ENCODE measurements at places on chromosomes 11 and 22.
A peak's percentile ranks its signal among the peaks of the same experiment; 100 is the strongest.

- no peak for DNase-seq
These were observed 205.6 kb downstream of the DDX10 start for GRCh38 chr11:108870373-108871020.

DNA sequence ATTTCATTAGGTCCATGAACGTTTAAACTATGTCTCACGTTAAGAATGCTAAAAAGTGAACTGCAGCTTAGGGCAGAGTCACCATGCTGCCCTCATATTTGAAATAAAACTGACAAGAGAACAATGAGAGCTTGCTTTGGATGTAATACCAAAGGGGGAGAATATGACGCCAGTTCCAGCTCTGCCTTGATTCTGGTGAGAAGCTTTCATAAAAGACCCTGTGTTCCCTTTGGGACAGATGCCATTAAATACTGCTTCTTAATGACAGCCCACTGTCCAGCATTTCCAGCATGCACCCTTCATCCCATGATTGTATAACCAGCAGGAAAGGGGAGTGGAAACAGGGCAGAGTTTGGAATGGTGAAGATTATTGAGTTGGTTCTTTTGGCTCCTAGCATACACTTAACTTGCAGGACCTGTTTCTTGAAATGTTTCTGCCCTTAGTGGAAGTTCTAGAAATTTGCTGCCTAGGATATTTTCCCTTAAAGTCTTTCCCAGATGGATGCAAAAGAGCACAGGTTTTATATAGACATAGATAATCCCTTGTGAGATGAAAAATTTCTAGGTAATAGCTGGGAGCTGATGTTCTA, 139.3 kb upstream of the LDLRAD3 start:
- no peak for DNase-seq

GRCh38 chr11:12831471-12832202, 157.4 kb downstream of the TEAD1 start:
- DNase-seq = no peak

DNA sequence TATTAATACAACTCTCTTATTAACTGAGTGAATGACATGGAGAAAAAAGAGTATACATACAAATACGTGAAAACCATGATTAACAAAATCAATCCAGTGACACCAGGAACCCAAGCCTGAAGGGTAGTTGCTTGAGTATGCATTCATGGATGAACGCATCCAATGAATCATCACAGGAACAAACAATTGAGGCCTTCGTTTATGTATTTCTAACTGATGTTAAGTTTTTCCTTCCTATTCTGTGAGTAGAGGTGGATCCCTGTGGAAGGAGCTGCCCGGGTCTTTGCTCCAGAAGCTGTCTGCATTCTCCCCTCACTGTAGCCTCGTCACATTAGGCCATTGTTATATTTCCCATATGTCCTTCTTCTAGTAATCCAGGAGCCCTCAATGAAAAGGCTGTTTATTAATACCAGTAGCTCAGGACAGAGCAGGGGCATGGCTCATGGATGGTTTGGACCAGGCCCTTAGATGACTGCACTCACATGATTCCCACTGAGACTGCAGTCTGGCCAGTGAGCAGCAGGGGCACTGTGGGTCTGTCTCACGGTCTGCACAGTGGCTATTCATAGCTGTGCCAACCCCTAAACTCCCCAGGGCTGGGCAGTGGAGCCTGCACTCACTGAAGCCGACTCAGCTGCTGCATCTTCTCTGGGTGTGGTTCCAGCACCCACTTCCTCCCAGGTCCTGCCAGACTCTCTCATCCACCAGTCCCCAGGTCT, 128.1 kb upstream of the TOP3B start:
- peak; percentile 61 for DNase-seq

- DNase-seq = no peak
These were observed 44.5 kb downstream of the TRIOBP start for GRCh38 chr22:37741312-37741795.

- DNase-seq = no peak
These were observed 67.8 kb downstream of the MIAT start for GRCh38 chr22:26725012-26725676.

- DNase-seq = no peak
These were observed 61.1 kb downstream of the GGTLC2 start for GRCh38 chr22:22705328-22706100.

GRCh38 chr11:11552529-11553087, 69.2 kb downstream of the GALNT18 start:
- no peak for DNase-seq

- DNase-seq = no peak
These were observed 95.1 kb upstream of the GRAMD1B start for GRCh38 chr11:123334925-123335324.

GRCh38 chr11:118071416-118072030, 5.4 kb upstream of the TMPRSS4 start:
- DNase-seq = no peak

GRCh38 chr11:75565221-75565814, 3.3 kb downstream of the SERPINH1 start:
- peak; percentile 59 for DNase-seq

- DNase-seq = no peak
These were observed 53.5 kb upstream of the LMO1 start for GRCh38 chr11:8317159-8317558.

DNA sequence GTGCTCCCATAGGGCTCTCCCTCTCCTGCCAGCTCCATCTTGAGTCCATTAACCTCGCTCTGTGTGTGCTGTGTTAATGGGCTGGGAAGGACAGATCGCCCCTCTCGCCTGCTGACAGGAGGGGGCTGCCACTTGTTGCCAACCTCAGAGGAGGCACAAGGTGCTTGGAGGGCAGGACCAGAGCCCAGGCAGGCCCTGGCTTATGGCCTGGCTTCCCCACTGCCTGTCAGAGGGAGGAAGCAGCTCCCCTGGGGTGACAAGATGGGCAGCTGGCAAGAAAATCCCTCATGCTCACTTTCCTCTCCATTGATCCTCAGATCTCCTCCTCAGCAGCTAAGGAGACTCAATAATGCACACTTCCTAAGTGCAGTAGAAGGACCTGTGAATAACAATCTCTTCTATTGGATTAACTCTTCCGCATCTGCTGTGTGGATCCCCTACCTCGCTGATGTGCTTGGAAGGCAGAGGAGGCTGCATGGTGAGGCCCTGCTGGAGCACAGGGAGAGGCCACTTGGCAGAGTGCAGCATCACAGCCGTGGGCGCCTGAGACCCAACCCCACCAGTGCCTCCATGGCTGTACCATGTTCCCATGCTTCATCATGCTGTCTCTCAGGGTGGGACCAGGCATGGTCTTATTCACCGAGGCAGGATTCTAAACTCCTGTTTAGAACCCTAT, 70.3 kb downstream of the TRIM29 start:
- no peak for DNase-seq

DNA sequence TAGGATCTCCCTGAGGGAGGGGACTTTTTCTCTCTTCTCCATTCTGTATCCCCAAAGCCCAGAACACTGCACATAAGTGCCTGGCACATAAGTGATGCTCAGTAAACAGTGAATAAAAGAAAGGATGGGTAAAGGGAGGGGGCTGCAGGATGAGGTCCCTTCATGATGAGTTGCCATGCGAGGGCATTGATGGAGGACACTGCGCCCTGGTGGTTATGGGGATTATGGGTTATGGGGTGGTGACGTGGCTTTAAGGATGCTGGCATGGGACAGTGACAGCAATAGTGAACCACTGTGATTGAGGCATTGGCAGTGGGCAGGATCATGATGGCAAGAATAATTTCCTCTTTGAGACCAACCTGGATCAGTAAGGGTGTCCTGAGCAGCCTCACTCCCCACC, 43.9 kb upstream of the LRRC32 start:
- no peak for DNase-seq

DNA sequence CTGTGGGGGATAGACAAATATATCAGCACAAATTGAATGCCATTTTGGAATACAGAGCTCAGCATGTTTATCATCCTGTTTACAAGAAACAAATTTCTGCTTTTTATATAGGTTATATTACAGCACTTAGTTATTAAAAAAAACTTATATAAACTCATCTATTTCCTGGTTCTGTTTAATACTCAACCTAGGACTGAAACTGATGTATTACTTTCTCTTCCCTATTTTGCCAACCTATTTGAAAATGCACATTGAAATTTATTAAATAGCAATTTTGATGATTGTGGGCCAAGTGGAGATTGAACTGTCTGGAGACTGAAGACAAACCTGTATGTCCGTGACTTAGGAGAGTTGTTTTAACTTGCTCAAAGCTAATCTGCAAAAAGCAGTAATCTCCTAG, 288.3 kb upstream of the ANO3 start:
- DNase-seq = no peak

DNA sequence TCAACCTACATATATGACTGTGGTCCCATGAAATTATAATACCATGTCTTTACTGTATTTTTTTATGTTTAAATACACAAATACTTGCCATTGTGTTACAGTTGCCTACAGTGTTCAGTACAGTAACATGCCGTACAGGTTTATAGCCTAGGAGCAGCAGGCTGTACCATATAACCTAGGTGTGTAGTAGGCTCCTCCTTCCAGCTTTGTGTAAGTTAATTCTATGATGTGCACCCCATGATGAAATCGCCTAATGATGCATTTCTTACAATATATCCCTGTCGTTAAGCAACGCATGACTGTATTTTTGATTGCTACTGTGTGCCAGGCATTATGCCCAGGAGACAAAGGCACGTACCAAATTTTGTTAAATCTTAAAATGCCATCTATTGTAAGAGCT, 163.7 kb downstream of the LDLRAD3 start:
- DNase-seq = no peak

- DNase-seq = peak; percentile 26
These were observed 15.0 kb downstream of the SLC1A2 start for GRCh38 chr11:35404388-35404775.

DNA sequence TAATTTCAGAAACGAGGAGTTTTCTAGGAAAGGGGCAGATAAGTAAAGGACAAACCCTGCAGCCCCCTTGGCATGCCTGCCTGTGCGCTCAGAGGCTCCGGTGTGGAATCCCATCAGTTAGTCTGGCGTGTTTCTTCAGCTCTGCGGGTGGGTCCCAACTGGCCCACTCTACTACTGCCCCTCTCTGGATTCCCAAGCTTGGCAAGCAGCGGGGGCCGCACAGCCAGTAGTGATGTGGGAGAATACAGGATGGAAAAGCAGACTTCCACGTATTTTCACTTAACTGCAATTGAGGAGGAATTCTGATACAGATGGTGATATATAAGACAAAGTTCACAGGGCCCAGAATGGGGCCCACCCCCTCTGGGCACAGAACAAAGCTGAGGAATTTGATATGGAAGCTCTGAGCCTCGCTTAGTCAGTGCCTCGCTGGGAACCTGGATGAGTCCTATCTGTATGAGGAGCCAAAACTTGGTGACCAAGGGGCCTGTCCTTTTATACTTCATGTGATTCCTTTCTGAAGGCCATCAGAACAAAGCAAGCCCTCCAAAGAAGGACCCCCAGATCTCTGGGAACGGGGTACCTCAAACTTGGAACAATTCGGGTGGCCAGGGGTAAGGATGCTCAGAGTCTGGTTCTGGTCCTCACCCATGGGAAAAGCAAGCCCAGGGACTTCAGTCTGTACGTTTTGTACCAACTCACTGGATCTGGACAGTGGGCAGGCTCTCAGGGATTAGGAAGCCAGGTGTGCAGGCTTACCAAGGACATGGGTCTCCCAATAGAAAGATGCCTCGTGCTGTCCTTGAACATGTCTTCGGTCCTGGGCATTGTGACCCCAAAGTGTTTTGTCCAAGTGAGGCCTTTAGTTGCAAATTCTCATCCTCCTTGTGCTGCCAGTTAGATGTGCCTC, 26.0 kb downstream of the RELT start:
- DNase-seq = no peak

DNA sequence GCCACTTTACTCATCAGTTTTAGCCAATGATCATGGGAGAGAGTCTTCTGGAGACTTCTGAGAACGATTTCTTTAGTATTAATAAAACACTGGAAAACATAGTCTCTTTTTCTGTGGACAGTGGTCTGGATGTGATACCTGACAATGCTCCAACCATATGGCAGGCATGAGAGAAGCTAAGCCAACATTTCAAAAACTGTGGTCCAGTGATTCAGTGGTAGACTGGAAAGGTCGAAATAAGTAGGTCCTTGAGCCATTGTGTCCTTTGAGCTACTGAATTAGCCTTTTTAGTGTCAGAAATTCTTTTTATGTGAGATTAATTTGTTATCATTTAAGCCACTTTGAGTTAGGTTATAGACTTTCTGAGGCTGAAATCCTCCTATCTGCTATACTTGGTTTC, 197.7 kb upstream of the CTSC start:
- no peak for DNase-seq

GRCh38 chr11:121417055-121417551, 35.0 kb upstream of the SORL1 start:
- no peak for DNase-seq

Data from H54 (cell line).